Activated T-cell treated with anti-CD3 and anti-CD28 coated beads, Interleukin-2, amount 50 U/mL, for 72 hours (primary cell): ENCODE measurements at places on chromosomes 5 and 9.

DNA sequence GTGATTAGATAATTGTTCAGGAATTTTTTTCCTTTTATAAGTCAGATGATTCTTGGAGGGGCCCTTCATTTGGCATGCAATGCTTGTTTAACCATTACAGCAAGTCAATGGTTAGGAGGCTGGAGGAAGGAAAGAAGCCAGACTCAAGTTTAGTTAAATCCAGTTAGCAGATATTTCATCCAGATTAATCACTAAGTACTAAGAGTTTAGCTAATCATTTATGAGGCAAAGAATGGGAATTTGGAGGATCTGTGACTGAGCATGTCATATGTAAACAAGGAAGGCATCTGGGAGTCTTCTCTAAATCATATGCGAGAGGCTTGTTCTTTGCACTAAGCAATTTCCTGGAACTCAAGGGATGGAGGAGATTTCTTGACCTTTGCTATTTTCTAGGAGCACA, 145.3 kb upstream of the SGCD start:
- no peak for DNase-seq
- H3K36me3 ChIP-seq: no peaks in the 10 kb centered on the region
- H3K27me3 ChIP-seq: no peaks in the 10 kb centered on the region
- no peak overlapping the region for H3K27ac ChIP-seq
- H3K4me1 ChIP-seq: no peaks in the 10 kb centered on the region
- no peak overlapping the region for H3K4me3 ChIP-seq

DNA sequence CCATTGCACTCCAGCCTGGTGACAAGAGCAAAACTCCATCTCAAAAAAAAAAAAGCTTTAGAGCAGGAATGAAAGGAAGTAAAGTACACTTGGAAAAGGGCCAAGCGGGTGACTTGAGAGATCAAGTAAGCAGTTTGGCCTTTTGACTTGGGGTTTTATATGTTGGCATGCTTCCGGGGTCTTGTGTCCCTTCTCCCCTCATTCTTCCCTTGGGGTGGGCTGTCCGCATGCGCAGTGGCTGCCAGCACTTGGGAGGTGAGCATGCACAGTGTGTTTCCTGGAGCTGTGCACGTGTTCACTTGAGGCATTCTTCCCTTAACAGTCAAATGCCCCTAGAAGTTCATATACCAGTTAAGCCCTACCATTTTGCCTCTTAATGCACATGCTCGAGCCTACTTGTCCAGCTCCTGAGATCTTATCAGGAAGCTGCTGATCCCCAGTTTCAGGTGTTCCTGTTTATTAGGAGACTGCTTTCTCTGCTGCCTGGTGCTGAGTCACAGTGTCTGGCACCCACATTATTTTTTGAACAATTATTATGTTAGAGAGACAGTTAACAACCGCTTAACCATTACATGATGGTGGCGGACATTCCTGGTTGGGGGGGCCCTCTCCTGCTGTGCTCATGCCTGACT, 32.6 kb upstream of the PRRC2B start:
- peak overlapping the region; percentile 72 for H3K27ac ChIP-seq
- no peaks in the 10 kb centered on the region for H3K36me3 ChIP-seq
- H3K27me3 ChIP-seq: no peaks in the 10 kb centered on the region
- peak; percentile 13 for DNase-seq

GRCh38 chr9:97666907-97667686, 30.0 kb downstream of the XPA start:
- H3K4me3 ChIP-seq: peak overlapping the region; percentile 63
- peaks cover 47% of the 10 kb centered on the region for H3K4me1 ChIP-seq
- H3K36me3 ChIP-seq: peaks cover 8% of the 10 kb centered on the region
- no peaks in the 10 kb centered on the region for H3K27me3 ChIP-seq

- no peak for DNase-seq
- H3K36me3 ChIP-seq: peaks cover under 1% of the 10 kb centered on the region
- peak overlapping the region; percentile 33 for H3K27ac ChIP-seq
- no peaks in the 10 kb centered on the region for H3K4me1 ChIP-seq
- H3K4me3 ChIP-seq: no peak overlapping the region
Measured at GRCh38 chr5:109335114-109335513, 74.7 kb downstream of the PJA2 start.

DNA sequence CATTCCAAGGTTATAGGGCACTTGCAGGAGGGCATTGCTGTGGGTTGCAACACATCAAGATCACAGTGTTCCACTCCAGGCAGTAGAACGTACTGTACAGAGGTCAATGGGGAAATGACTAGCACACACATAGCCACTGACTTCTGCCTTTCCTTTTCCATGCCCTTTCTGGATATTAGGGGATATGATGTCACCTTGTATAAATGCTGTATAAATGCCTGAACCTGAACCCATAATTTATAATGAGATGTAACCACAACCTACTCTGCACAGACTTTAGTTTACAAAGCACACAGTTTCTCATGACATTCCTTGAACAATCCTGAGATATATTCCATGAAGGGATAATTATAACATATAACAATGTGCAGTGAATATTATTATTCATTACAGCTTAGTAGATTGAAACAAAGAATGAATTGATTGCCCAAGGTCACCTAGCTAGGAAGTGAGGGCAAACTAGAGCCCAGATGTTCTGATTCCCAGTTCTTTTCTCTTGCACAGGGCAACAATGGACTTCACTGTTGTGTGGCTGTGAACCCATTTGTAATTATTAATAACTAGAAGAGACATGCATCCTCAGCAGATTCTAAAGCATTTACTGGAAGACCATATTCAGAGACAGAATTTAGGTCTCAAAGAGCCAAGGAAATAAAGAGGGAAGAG, 5.6 kb upstream of the ABLIM3 start:
- no peak overlapping the region for H3K27ac ChIP-seq
- no peaks in the 10 kb centered on the region for H3K36me3 ChIP-seq
- no peak overlapping the region for H3K4me3 ChIP-seq
- H3K4me1 ChIP-seq: no peaks in the 10 kb centered on the region

- no peaks in the 10 kb centered on the region for H3K4me1 ChIP-seq
- no peak overlapping the region for H3K4me3 ChIP-seq
- no peak overlapping the region for H3K27ac ChIP-seq
- no peaks in the 10 kb centered on the region for H3K36me3 ChIP-seq
- DNase-seq: no peak
- peaks cover 6% of the 10 kb centered on the region for H3K27me3 ChIP-seq
Measured at GRCh38 chr5:90899014-90899604, 340.5 kb downstream of the ADGRV1 start.

DNA sequence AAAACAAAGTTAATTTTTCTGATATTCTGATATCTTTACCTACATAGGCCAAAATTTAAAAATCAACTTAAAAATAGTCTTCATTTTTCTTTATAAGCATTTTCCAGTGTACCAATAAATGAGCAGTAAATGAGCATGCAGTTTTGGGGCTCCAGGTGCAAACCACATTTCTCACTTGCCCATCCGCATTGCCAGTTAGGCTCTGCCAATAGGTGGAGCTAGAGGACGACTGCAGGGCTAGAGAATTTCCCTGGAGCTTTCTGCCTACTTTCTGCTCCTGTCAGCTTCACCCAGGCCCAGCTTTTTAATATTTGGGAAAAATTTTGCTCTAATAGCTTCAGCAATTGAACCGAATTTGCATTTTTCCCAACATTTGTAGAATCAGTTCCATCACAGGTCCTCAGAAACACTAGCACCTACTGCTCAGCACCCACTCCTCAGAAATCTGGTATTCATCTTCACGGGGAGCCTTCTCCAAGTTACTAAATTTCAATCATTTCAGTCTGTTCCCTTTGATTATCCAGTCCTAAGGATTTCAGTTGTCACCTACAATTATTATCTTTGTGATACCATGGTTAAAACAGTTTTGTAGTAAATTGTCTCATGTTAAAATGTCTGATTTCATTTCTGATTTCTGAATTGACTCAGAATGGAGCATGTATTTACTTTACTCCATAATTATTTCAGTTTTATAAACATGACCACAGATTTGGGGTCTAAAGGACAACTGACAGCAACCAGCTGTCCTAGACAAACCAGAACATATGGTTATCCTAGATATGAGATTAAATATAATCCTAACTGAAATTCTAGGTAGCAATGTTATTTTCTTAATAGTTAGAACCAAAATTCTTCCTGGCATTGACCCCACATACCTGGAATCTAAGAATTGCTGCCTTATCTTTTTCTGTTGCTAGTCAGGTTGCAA, 104.6 kb upstream of the FAM174A start:
- no peak overlapping the region for H3K27ac ChIP-seq
- H3K27me3 ChIP-seq: no peaks in the 10 kb centered on the region
- H3K36me3 ChIP-seq: no peaks in the 10 kb centered on the region
- H3K4me3 ChIP-seq: no peak overlapping the region

GRCh38 chr5:109830955-109831502, 141.3 kb downstream of the MAN2A1 start:
- DNase-seq: no peak
- H3K4me3 ChIP-seq: no peak overlapping the region
- H3K27me3 ChIP-seq: no peaks in the 10 kb centered on the region
- no peaks in the 10 kb centered on the region for H3K4me1 ChIP-seq

DNA sequence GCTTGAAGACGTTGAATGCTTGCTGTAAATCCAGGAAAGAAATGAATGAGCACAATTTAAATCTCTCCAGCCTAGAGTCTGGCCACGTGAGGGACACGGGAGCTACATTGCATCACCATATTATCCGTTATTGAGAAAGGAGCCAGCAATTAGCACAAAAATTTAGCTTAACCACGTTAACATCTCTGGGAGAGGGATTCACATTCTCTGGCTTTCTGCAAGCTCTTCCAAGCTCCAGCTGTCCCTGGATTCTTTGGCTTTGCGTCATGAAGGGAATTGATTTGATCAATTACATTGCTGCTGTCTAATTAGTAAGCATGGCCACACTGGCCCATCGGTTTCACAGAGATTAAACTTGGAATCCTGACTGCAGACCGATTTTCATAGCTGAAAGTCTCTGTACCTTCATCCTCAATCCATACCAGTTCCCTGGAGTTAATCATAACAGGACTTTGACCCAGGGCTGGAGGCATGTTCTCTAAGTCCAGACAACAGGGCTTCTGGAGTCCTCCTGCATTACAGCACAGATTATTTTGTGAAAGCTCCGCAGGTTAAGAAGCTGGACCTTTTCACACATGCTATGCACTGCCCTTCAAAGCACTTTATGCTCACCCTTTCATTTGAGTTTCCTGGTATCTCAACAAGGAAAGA, 31.6 kb downstream of the ADRA1B start:
- no peaks in the 10 kb centered on the region for H3K36me3 ChIP-seq
- H3K4me1 ChIP-seq: no peaks in the 10 kb centered on the region
- H3K4me3 ChIP-seq: no peak overlapping the region
- peaks cover 13% of the 10 kb centered on the region for H3K27me3 ChIP-seq
- DNase-seq: no peak
- no peak overlapping the region for H3K27ac ChIP-seq

- H3K4me1 ChIP-seq: no peaks in the 10 kb centered on the region
- no peak overlapping the region for H3K27ac ChIP-seq
- H3K36me3 ChIP-seq: no peaks in the 10 kb centered on the region
- H3K27me3 ChIP-seq: no peaks in the 10 kb centered on the region
Measured at GRCh38 chr9:75545287-75545686, 345.2 kb upstream of the PCSK5 start.

GRCh38 chr9:78103971-78104433, 72.4 kb upstream of the GNAQ start:
- DNase-seq: peak; percentile 15
- H3K27ac ChIP-seq: no peak overlapping the region
- H3K4me1 ChIP-seq: peaks cover 43% of the 10 kb centered on the region
- peaks cover 10% of the 10 kb centered on the region for H3K36me3 ChIP-seq

DNA sequence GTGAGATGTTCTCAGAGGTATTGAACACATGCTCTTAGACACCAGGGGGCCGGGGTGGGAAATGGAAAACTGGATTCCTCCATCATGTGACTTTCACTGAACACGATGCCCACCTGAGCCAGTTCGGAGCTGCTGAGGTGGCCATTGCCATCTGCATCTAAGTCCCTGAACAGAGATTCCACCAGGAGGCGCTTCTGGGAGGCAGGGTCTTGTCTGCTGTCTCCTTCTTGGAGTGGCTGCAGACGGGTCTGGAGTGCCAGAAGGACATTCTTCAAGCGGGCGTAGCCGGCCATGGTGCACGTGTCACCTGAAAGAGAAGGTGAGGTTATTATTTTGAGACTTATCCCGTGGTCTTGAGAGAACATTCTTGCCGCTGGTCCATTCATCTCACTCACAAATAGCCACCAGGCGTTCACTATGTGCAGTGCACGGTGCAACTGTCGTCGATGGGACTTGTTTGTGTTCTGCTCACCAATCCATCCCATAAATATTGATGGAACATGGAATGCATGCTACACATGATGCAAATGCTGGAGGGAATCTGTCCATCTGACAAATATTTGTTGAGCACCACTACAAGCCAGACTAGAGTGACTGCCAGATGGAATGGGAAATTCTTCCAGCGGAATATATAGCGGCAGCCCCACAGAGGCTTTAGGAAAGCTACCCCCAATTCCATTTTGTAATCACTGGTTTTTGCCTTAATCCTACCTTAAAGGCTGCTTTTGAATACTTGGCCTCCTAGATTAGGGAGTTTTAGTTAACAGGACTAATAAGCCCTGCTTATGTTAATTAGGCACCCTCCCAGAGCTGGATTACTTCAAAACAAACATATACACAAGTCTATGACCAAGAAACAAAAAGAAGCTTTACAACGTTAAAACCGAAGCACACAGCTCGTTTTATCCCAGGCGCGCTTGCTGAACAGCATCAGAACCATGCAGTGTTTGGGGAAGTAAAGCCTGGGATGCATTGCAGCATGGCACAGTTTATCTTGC, 264.8 kb downstream of the HSPA4 start:
- peaks cover 12% of the 10 kb centered on the region for H3K4me1 ChIP-seq
- no peak for DNase-seq
- H3K4me3 ChIP-seq: no peak overlapping the region
- H3K27ac ChIP-seq: no peak overlapping the region
- H3K36me3 ChIP-seq: no peaks in the 10 kb centered on the region

DNA sequence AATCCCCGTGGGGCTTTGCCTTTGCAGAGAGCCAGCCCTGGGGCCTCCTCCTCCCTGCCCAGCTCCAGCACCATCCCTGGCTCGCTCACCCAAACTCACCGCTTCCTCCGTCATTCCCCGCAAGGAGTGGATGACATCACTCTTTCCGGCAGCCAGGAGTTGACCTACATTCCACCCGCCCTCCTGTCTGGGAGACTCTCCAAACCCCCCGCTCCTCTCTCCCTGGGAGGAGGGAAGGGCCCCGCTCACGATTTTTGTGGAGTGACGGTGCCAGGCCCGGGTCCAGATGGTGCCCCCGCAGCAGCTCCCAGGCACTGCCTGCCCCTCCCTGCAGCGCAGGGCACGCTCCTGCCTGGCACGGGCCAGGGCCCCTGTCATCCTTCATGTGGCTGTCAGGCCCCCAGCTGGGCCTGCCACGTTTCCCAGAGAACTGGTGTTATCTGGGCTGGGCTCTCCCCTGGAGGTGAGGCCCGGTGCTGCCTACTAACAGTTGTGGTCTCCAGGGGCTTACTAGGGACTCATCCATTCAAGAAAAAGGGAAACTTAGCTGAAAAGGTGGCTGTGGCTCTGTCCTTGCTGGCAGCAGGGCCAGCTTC, 52.3 kb downstream of the NTNG2 start:
- no peaks in the 10 kb centered on the region for H3K36me3 ChIP-seq
- peaks cover 5% of the 10 kb centered on the region for H3K4me1 ChIP-seq
- no peak overlapping the region for H3K27ac ChIP-seq
- no peak overlapping the region for H3K4me3 ChIP-seq

- H3K4me1 ChIP-seq: peaks cover 22% of the 10 kb centered on the region
- no peak overlapping the region for H3K27ac ChIP-seq
- no peak for DNase-seq
Measured at GRCh38 chr9:19922476-19923118, 133.8 kb upstream of the SLC24A2 start.
